ENCODE measurements at places on chromosomes 7 and 10. TPM values are rescaled to one million over a fixed set of nuclear protein-coding genes. Genes with fewer than 3 reads are reported as not detected.
A peak's percentile ranks its signal among the peaks of the same experiment; 100 is the strongest.

Gene ADRB1
- 0.20 TPM for total RNA-seq

Gene IFIT1B
- total RNA-seq = not detected

Gene ABCB8
- total RNA-seq = 54.6 TPM

Gene CLDN3
- 0.23 TPM for total RNA-seq

Gene CC2D2B
- not detected for total RNA-seq

Gene NOM1
- 49.3 TPM for total RNA-seq

Gene CALN1
- 0.03 TPM for total RNA-seq

Gene MMD2
- total RNA-seq = not detected

Gene LEP
- not detected for total RNA-seq

Gene CXCL12
- total RNA-seq = 0.13 TPM

Gene LRRC4
- total RNA-seq = 2.8 TPM

Gene GPR15LG
- total RNA-seq = not detected

Gene SFMBT2
- total RNA-seq = 22.0 TPM

Gene TMEM229A
- not detected for total RNA-seq

Gene RTKN2
- 4.0 TPM for total RNA-seq

Gene EN2
- not detected for total RNA-seq

Gene CDK13
- total RNA-seq = 35.9 TPM

Gene CLRN3
- not detected for total RNA-seq

Gene CASD1
- total RNA-seq = 16.6 TPM

Gene GIMAP7
- 23.9 TPM for total RNA-seq

Gene SKAP2
- 2.3 TPM for total RNA-seq

GRCh38 chr7:31100445-31100844, 48.3 kb downstream of the ADCYAP1R1 start:
- DNase-seq = no peak

DNA sequence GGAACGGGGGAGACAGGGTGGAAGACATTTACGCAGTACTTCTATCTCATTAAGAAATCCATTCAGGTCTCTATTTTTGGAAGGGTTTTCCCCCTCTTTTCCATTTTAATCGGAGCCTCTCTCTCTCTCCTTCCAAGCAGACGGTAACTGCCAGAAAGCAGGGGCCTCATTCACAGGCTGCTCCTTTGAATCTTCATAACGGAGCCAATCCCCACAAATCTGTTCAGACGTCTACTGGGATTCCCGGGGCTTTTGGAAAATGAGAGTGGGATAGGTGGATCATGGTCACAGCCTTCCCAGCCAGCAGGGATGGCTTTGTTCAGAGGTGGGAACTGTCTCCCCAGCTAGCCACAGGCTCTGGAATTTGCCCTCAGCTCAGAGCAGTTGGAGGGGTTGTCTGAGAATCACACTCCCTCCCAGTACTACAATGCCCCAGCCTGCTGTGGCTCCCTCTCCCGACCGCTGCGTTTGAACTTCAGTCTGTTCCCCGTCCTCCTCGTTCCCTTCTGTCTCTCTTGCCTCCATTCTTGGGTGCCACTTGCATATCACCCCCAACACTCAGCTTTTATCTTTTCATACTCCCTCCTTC, 413.6 kb downstream of the PLXNA4 start:
- DNase-seq = no peak

- DNase-seq = no peak
Observed at GRCh38 chr7:132545756-132546155, 30.5 kb downstream of the PLXNA4 start.

GRCh38 chr7:127946847-127947246, 84.4 kb downstream of the LRRC4 start:
- DNase-seq = no peak

- no peak for DNase-seq
Observed at GRCh38 chr7:39880556-39880955, 69.5 kb upstream of the CDK13 start.

DNA sequence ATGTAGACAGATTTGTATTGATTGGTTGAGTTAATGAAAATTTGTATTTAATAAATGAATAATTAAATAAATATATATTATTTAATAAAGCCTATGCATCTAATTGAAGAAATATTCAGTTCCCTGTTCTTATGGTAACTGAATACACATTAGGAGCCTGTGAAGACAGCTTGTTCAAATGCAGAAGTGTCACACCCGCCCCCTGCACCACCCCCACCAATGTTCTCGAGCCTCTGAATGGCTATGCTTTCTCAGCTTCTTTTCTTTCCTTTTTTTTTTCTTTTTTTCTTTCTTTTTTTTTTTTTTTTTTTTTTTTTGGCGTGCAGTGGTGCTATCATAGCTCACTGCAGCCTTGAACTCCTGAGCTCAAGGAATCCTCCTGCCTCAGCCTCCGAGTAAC, 38.3 kb upstream of the PARD3 start:
- DNase-seq = no peak

- DNase-seq = peak; percentile 44
Observed at GRCh38 chr10:110610308-110610774, 33.8 kb upstream of the RBM20 start.

DNA sequence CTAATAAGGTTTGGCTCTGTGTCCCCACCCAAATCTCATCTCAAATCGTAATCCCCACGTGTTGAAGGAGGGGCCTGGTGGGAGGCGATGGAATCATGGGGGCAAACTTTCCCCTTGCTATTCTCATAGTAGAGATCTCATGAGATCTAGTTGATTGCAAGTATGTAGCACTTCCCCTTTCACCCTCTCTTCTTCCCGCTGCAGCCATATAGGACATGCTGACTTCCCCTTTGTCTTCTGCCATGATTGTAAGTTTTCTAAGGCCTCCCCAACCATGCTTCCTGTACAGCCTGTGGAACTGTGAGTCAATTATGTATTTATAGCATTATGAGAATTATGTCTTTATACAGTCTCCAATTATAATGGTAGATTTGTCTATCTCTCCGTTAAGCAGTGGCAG, 594.5 kb downstream of the ACTR3B start:
- no peak for DNase-seq

- DNase-seq = no peak
Observed at GRCh38 chr7:934469-935163, 19.9 kb downstream of the ADAP1 start.

DNA sequence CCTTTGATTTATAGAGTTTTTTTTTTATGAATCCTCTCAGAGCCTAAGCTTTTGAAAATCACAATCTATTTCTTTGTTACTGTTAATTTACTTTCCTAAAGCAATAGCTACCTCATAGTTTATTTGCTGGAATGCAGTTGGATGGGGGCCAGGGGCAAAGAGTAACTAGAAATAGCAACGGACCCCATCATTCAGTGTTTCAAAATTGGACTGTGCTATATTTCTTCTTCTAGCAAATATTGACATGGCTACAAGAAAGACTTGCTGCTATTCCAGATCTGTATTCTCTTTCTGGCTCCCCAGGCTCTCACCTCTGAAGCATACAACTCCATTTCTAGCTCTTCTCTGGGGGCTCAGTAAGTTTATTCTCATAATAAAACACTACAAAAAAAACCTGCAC, 661.6 kb upstream of the NRG3 start:
- no peak for DNase-seq

DNA sequence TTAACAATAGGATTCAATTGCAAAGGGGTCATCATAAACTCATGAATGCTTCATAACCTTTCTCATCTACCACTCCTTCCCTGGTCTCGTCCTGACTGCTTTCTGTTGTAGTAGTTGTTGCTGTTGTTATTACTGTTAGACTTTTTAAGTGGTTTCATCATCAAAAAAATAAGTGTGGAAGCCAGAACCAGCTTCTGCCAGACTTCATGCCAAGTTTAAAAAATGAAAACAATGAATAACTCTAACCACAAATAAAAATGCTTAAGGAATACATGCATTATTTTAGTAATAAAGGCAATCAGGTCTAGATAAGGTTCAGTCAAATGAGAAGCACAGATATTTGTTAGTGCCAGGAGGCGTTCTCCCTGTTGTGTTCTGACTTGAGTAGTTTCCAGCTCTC, 85.4 kb downstream of the PCLO start:
- no peak for DNase-seq

DNA sequence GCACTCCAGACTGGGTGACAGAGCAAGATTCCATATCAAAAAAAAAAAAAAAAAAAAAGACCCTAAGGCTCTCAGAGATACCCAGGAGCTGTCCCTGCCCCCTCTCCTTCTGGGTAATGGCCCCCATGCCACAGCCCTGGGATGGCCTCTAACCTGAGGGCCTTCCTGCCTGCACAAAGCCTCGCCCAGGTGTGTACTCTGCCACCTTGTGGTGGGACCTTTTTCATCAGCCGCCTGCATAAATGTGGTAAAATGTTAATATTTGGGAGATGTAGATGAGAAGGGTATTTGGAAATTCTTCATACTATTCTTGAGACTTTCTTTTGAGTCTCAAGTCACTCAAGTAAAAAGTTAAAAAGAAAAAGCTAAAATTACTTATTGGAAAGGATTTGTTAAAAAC, 46.3 kb upstream of the RNF216 start:
- peak; percentile 38 for DNase-seq

DNA sequence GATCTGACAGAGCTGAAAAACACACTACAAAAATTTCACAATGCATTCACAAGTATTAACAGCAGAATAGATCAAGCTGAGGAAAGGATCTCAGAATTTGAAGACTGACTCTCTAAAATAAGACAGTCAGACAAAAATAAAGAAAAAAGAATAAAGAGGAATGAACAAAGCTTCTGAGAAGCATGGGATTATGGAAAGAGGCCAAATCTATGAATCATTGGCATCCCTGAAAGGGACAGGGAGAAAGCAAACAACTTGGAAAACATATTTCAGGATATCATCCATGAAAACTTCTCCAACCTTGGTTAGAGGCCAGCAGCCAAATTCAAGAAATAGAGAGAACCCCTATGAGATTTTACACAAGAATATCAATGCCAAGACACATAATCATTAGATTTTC, 804.8 kb upstream of the IGFBP3 start:
- DNase-seq = no peak

GRCh38 chr7:24834128-24834798, 77.0 kb upstream of the GSDME start:
- DNase-seq = no peak

- no peak for DNase-seq
Observed at GRCh38 chr7:83005410-83005809, 157.3 kb downstream of the PCLO start.

GRCh38 chr10:30068492-30069223, 9.3 kb upstream of the JCAD start:
- DNase-seq = no peak

- DNase-seq = no peak
Observed at GRCh38 chr7:35418716-35419390, 165.0 kb upstream of the TBX20 start.

All from activated T-cell treated with anti-CD3 and anti-CD28 coated beads, Interleukin-2, amount 50 U/mL, for 4 hours (primary cell).